ENCODE measurements at places on chromosomes 1 and 21.

GRCh38 chr1:18942340-18942739, 14.1 kb downstream of the IFFO2 start:
- no peak for DNase-seq

GRCh38 chr1:248361121-248361715, at the start of gene OR2T4:
TSS of gene OR2T4 (plus strand) at chr1:248361665. CDS start at chr1:248361665, 0 bp downstream.
- no peak for DNase-seq

GRCh38 chr1:203177036-203177405, 1.4 kb upstream of the MYBPH start:
- DNase-seq = no peak

GRCh38 chr21:17598437-17598836, 14.3 kb downstream of the BTG3 start:
- no peak for DNase-seq

DNA sequence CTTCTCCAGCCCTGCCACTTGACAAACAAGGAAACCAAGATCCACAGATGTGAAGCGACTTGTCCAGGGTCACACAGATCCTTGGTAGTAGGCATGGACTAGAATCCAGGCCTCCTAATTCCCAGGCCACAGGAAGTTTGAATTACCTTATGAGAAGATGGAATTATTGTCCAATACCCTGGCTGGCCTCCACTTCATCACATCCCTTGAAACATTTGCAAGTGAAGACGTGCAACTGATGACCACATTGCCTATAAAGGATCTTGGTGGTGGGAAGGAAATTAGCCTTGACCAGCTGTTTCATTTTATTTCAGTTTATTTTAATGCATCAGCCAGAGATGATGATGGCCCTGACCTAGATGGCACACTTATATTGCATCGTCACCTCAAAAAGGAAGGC, 165.8 kb upstream of the CAMK1G start:
- no peak for DNase-seq

- DNase-seq = no peak
Measured at GRCh38 chr1:74548961-74549750, 36.7 kb upstream of the LRRC53 start.

DNA sequence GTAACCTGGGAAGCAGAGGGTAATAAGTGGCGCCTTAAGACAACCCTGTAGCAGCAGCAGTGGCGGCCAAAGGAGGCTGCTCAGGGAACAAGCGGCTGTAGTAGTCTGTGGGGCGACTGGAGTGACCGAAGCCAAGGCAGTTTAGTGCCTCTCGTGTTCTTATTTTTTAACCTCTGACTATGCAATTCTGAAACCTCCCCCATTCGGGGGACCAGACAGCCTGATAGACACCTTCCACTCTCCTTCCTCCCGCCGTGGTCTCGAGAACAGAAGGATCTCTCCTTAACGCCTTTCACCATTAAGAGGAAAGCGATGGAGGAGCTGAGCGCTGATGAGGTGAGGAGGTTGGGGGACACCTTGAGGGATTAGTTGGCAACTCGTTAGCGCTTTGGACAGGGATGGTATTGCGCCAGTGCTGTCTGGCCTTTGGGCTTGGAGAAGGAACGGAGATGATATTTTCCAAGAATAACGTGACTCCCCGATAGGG, 644 bp downstream of the UBE4B start:
- no peak for DNase-seq

DNA sequence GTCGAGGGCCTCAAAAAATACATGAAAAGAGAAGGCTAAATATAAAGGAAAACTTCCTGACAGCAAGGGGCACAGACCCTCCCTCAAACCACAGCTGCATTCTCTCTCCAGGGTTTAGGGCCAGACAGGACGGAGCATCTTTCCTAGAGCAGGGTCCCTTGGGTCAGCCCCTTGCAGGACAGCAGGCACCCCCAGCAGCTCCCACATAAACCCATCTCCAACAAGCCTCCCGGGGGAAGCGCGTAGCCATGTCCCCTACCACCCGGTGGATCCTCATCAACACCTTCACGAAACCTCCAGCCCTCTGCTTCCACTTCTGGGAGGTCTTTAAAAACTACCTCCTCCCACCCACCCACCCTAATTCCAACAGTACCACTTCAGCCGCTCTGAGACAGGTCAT, 59.5 kb downstream of the CD46 start:
- DNase-seq = no peak

DNA sequence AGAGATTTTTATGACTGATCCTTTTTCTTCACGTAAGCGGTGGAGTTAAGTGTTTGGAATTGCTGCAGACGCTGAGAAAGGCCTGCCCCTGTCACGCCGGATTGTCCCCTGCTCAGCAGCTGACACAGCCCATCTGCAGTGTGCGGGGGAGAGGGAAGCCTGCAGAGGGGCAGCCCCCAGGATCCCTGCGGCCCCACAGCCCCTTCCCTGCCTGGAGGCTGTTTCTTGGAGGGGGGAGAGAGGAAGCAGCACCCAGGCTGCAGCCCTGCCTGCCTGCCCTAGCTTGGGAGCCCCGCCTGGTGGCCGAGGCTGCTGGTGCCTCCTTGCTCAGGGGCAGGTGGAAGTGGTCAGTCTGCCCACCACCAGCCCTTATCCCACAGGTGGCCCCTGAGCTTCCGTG, 50.7 kb downstream of the PRDM16 start:
- no peak for DNase-seq

DNA sequence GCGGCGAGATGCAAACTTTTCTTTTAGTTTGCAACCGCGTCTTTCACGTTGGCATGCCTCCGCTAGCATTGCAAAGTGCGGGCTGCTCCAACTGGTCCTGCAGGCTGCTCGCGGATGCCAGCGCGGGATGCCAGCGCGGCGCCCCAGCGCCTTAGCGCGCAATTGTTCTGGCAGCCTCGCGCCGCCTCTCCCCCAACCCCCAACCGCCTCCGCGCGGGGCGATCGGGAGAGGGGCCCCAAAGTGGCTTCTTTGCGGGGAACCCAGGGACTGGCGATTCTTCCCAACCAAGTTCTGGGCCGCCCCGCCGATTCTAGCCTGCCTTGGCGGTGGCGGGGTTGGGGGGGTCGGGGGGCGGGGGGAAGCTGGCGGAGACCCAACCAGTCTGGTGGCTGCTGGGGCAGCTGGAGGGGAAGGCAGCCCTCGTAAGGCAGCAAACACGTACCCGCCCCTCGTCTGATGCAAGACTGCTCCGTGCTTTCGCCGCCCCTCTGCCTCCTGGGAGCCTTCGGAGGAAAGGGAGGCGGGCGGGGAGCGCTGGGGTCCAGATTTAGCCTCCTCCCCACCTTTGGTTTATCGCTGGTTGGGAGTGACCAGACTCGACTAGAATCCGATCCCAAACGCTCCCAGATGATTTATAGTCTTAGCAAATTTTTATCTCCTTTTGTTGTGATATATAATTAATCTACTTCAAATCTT, 756 bp downstream of the PHGDH start:
- peak; percentile 16 for DNase-seq

- no peak for DNase-seq
Measured at GRCh38 chr1:158819461-158820443, 11.4 kb upstream of the MNDA start.

GRCh38 chr1:69814926-69815325, 247.2 kb downstream of the LRRC7 start:
- no peak for DNase-seq

- DNase-seq = no peak
Measured at GRCh38 chr1:37237948-37238347, 203.6 kb upstream of the GRIK3 start.

DNA sequence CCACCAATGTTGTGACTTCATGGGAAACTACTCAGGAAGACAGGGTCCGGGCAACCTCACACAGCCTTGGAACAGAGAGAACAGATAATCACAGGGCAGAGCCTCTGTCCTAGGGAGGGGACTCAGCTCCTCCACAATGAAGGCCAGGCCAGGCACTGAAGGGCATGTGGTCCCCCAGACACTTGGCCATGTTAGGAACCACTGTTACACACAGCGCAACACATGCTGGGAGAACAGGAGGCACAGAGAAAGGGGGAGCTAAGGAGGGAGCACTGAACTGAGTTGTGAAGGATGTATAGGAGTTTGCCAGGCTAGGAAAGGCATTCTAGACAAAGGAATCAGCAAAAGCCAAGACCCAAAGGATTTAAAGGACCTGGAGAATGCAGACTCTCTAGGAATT, 127.6 kb downstream of the DMRTB1 start:
- DNase-seq = no peak

GRCh38 chr1:65998763-65999583, 206.3 kb downstream of the PDE4B start:
- DNase-seq = no peak

DNA sequence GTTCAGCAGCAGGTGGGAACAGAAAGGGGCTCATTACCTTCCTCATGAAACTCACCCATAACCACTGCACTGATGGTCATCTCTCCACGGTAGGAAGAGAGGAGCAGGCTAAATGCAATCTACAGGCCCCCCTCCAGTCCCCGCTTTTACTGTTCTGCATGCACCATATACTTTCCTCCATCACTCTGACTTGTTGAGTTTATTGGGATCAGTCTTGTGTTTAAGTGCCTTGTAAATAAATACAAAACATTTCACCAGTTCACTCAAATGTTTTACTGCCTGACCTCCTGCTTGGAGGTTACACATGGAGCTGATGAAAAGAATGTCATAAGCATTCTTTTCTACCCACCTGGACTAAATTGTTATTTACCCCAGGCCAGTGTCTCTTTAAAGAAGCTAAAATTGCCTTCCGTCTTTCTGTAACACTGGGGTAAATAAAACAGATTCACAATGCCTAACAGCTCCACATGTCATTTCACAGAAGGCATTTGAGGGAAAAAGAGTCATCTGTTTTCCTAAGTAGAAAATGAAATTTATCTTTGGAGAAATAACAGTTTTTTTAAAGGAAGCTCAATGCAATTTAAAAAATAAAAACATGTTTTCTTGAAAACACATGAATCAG, 30.7 kb downstream of the PTPN14 start:
- DNase-seq = no peak

DNA sequence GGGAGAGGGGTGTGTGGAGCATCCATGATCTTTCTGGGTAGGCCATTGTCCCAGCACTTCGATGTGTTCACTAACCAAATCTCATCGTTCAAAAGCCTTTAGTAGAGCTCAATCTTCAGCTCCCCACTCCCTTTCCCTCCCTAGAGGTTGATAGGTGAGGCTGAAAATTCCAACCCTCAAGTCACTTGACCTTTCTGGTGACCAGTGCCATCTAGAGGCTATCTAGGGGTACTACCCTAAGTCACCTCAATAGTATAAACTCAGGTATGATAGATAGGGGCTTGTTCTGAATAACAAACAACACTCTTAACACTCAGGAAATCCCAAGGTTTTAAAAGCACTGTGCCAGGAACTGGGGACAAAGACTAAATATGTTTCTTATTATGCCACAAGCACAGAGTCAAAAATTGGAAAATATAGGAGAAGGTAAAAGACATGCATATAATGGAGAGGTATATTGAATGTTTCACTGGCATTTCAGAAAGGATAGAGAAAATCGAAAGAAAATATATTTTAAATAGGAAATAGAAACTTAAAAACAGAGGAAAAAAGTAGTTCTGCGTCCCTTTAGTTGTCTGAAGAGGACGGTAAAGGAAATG, 42.9 kb upstream of the CD53 start:
- no peak for DNase-seq

DNA sequence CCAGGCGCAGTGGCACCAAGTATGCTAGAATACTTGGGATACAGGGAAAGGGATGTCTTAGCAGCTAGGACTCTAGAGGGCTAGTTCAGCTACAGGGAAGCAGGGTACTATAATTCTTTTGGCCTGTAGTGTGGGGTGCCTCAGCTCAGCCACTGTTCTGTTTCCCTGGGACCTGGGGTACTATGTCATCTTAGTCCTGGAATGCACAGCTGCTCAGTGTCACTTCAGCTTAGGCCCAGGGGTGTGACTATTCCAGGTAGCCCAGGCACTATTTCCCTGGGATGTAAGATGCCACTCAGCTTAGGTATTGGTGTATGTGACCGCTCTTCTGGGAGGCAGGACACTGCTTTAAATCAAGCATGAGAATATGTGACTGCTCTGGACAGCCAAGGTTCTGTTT, 34.1 kb downstream of the RGSL1 start:
- DNase-seq = no peak

GRCh38 chr1:153610811-153611301, 2.1 kb downstream of the S100A16 start:
- DNase-seq = no peak

GRCh38 chr1:76949503-76949902, 82.2 kb downstream of the ST6GALNAC5 start:
- DNase-seq = no peak

GRCh38 chr21:29233611-29234540, 64.8 kb upstream of the BACH1 start:
- DNase-seq = no peak

GRCh38 chr1:15952317-15953258, 23.3 kb downstream of the ZBTB17 start:
- no peak for DNase-seq

DNA sequence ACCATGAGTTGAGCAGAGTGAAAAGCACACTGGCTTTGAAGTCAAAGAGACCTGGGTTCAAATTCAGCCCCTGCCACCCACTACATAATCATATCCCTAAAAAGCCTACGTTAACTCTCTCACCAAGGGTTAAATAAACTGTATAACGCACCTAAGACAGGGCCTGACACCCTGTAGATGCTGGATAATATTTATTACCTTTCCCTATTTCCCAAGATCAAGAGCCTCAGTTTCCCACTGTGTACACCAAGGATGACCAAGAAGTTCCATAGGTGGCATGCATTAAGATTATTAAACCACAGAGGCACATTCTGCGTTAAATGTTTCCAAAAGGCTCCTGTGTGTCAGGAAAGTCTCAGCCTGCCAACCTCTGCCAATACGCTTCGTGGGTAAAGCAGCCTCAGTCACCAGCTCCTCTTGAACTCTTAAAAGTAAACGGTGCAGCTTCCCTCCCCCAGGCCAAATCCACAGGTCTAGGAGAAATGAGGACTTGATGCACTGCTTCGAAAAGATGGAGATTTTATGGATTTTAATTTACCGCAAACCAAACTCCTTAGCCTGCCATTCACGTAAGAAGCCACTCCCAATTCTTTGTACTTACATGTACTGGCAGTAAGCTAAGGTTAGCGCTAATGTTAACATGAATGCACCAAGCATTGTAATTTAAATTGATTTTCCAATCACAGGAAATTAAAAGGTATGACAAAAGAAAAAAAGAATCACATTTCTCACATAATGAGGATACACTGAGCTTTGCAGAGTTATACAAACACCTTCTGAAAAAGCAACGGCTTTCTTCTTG, 2.6 kb downstream of the USP24 start:
- DNase-seq = no peak

GRCh38 chr21:46661211-46661625, 25.7 kb downstream of the PRMT2 start:
- DNase-seq = peak; percentile 36
